ENCODE measurements at places on chromosomes 16 and 17. TPM values are rescaled to one million over a fixed set of nuclear protein-coding genes. Genes with fewer than 3 reads are reported as not detected.

DNA sequence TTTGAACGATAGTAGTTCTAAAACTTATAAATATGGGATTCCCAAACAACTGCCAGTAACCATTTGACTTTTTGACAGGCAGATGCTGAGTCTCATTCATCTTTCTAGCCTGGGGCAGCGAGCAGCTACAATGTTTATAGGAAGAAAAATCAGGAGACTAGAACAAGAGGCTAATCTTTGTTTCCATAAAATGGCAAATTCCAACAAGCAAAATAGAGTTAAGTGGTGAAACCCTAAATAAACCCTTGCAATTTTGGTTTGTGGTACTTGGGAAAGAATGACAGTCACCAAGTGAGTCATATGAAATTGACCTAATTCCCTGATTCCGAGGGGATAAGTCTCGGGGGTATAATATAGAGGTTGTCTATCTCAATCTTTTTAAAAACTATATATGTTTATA is 27.3 kb upstream of the HS3ST2 start:
- no peak for DNase-seq

DNA sequence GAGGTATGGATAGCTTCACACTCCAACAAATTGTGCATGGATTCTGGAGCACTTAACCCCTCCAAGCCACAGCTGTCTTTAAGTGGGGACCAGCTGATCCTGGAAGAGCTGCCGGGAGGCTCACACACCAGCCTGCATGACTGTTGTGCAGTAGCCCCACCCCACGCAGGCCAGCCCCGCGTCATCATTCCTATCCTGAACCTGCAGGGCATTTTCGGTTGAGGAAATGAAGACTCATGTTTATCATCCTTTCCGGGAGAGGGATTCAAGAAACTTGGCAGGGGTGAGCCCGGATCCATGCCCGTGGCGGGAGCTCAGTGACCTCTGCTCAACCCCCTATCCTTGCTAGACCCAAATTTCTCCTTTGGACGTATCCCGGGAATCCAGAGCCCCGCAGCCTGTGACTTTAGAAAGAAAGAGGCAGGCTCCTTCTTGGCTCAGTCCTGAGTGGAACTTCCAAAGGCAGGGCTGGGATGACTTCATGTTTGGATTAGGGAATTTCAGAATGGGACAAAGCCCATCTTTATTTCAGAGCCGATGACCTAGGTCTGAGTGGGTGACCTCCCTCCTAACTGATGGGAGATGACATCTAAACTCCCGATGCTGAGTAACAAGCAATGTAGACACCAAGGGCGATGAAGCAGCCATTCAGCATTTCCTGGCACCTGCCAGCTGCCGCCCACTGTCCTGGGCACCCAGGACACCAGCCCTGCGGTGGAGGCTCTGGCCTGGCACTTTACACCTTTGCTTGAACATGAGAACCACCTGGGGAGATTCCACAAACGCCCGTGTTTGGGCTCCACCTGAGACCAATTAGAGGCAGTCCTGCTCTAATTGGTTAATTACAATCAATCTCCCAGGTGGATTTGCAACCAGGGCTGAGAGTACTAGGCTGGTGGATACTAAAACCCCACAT is 43.3 kb upstream of the CMIP start:
- peak; percentile 70 for DNase-seq

DNA sequence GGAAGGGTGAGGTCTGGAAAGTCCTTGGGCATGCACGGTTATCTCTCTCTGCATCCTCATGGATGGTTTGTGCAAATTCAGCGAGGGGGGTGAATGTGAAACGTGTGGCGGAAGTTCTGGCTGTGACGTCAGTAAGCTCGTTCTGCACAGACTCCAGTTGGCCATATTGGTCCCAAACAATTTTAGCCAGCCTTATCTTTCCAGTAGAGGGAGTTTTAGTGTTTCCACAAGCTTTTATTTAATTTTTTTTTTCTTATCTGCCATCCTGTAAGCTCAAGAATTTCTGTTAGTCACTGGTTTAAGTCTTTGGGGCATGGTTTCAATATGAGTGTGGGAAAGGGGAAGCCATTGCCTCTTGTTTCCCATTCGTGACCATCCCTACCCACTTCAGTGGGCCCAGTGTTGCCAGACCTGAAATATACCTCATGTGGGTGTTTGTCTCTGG is 39.0 kb downstream of the HLF start:
- no peak for DNase-seq

DNA sequence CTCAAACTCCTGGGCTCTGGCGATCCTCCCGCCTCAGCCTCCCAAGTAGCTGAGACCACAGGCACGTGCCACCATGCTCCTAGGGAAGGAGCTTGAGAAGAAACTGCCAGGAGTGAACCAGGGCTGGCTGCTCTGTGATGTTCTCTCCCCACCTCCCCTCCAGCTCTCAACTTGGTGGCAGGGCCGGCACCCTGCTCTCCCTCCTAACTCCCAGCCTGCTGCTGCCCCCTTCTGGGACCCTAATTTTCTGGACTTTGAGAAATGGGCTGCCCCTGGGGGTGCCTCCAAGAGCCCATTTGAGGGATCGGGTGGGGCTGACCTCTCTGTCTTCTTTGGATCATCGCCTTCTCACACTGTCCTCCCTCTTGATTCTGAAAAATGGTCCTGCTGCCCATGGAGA is 14.9 kb upstream of the STAT3 start:
- DNase-seq, result peak; percentile 69

GRCh38 chr16:54748611-54749190 is 182.0 kb upstream of the IRX5 start:
- no peak for DNase-seq

GRCh38 chr16:51713502-51713901 is 562.4 kb upstream of the SALL1 start:
- DNase-seq, result no peak

DNA sequence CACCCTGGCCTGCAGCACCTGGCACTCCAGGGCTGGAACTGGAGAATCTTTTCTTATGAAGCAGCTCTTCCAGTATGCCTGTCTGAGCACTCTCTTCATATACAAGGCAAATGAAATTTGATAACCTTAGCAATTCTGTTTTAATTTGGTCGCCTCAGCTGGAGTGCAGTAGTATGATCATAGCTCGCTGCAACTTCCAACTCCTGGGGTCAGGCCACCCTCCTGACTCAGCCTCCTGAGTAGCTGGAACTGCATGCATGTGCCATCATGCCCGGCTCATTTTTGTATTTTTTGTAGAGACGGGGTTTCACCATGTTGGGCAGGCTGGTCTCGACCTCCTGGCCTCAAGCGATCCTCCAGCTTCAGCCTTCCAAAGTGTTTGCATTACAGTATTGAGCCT is 140.8 kb upstream of the CHMP6 start:
- DNase-seq, result no peak

- no peak for DNase-seq
Observed at GRCh38 chr17:58899191-58899590, 143.5 kb downstream of the PPM1E start.

- no peak for DNase-seq
Observed at GRCh38 chr16:86814256-86814655, 235.9 kb downstream of the FOXL1 start.

DNA sequence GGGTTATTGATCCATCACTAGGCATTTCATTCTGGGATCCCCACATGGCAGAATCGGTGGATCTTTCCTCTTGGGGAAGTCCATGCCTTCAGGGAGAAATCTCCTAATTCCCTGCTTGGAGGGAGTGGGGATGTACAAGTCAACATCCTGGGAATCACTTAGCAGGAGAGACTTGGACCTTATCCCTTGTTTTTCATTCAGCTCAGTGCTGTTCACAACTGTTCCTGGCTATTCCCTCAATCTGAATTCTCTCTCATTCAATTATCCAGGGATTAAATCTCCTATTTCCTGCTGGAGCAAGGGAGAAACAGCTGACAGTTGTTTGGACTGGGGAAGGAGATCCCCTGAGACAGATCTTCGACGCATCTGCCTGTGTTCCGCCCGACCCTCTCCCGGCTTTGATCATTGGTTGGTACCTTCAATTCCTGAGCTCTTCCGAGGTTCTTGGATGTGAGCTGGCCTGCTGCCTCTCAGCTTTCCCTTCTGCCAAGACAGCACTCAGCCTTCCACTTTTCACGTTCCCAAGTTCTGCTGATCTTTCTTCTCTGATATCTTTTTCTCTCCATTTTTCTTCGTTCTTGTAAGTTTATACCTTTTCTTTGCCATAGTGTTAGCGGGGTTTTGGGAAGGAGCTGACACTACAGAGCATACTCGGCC is 115.4 kb upstream of the GNAO1 start:
- DNase-seq, result no peak

- DNase-seq, result no peak
Observed at GRCh38 chr16:62135911-62136310, 99.7 kb upstream of the CDH8 start.

DNA sequence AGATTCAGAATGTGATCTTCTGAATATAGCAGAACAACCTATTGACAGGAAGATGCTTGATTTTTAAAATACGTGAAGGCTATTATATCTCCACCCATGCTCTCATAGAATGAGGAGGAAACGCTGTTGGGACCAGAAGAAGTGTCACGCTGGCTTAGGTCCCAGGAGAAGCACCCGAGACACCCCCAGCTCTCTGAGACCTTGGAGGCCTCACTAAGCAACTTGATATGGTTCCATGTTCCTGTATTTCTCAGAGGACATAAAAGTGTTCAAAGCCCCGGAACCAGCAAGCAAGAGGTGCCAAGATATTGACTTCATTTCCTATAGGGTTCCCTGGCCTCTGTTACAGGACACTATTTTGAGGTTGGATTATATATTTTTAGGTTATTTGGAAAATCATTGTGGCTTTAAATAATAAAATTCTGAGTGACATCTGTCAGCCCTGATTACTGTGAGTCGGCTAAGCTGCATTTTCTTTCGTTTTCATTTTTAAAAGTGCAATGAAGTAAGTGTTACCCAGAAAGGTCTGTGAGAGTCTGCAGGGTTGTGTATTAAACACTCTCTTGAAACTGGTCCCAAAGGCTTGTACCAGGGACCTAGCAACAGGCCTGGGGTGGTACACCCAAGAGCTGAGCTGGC is 400.0 kb downstream of the SOX9 start:
- no peak for DNase-seq

DNA sequence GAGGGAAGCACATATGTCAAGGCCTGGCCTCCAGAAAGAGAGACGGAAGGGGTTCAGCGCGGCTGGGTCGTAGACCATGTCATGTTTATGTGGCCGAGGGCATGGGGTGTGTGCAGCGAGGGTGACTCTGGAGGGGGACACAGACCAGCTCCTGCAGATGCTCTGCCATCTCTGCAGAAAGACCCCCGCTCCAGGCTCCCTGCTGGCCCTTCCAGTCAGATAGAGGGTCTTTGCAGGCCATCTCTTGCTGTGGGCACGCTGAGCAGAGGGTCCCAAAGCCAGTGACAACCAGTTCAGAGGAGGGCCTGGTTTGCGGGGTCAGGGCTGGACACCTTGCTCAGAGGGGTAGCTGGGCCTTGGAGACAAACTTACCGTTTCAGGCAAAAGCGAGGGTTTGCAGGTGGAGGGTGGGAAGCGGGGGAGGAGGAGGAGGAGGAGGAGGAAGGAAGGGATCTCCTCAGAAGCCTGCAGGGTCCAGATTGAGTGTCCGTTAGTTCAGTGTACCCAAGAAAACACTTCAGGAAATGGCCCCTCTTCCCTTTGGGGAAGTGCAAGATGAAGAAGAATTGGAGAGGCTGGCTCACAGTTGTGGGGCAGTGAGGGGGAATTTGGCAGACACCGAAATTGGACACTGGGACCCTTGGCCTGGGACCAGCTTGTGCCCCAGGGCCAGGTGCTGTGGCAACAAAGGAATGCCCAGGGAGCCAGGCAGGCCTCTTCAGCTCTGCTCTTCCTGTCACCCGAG is 102.8 kb downstream of the CMIP start:
- no peak for DNase-seq

DNA sequence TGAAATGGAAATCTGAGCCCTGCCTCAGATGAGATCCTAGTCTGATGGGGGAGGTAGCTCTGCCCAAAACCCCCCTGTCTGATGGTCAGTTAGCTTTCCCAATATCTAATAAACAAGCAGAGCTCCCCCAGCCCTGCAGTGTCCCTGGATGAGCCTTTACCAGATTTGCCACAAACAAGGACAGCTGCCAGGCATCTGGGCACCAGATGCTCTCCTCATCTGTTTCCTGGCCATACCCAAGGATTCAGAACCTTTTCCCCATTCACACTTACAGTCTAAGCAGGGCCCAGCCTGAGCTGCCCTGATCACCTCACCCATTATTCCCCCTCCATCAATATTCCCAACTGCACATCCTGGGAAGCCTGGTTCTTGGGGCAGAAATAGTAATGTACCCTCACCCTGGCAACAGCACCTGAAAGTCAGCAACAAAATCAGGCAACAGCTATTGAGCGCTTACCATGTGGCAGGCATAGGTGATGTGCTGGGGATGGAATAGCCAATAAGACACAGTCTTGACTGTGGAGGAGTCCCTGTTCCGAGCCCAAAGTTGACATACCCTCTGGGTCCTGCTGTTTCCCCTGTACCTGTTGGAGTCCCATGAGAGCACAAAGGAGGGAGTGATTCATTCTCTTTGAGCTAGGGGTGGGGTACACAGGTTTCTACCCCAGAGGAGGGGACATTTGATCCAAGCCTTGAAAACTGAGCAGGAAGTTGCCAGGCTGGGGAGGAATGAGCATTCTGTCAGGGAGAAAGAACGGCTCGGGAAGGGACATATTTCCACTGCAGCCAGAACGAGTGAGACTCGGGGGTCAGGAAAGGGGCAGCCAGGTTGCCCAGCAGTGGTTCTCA is 147.4 kb downstream of the TMEM132E start:
- DNase-seq, result no peak

The CHMP6 gene
- total RNA-seq, result 27.9 TPM

The ZG16 gene
- not detected for total RNA-seq

The ASB16 gene
- not detected for total RNA-seq

The TNFRSF13B gene
- not detected for total RNA-seq

The SLFN12L gene
- total RNA-seq, result 0.14 TPM

The VPS9D1 gene
- 26.7 TPM for total RNA-seq

Data from Calu3 (cell line).